ENCODE measurements at places on chromosomes 1 and 21.
A peak's percentile ranks its signal among the peaks of the same experiment; 100 is the strongest.

DNA sequence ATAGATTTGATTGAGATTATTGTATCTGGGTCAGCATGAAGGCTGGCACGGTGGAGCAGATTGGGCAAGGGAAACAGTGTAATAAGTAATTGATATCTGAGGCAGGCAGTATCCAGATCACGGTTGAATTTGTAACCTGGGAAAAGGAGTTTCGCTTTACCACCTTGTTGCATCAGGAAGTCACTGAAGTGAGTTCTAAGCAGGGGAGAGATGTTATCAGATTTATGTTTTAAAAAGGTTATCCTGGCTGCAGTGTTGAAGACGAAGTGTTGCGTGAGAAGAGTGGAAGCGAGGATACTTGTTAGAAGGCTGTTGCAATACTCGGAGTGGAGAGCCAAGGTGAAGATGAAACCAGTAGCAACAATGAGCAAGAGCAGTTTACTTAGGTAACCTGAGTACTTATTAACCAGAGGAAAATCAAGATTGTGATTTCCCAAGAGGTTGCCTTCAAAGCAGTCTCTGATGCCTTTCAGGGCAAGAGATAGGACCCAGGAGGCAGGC is 77.8 kb downstream of the LHX9 start:
- H3K36me3 ChIP-seq, result no peaks in the 10 kb centered on the region
- no peak overlapping the region for H3K4me3 ChIP-seq
- H3K27ac ChIP-seq, result no peak overlapping the region
- no peaks in the 10 kb centered on the region for H3K27me3 ChIP-seq
- no peak for DNase-seq

DNA sequence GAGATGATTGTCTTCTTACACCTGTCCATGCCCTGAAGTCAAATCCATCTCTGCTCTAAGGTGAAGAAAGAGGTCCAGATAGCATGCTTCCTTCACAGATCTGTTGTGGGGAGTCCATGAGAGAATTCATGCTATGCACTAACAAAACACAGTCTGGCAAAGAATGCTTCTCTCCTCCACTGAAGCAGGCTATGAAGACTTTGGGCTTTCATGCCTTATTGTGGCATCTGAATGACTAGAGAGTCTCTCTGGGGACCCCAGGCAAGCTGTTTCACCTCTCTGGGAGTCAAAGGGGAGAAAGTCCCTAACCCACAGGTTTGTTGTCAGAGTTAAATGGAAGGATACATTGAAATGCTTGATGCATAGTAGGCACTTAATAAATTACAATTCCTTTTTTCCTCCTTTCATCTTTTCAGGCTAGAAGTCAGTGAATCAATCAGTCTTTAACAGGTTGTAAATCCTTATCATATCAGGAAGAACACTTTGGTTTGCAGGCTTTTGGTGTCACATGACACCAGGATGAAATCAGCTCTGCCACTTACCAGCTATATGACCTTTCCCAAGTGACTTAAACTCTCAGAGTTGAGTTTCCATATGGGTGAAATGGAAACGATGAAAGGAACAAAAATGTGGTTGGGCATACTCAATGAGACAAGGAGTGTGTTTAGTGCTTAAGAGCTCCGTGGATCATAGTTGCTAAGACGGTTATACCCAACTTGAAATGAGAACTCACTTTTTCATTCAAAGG is 200.1 kb upstream of the DAB1 start:
- H3K36me3 ChIP-seq, result no peaks in the 10 kb centered on the region
- no peaks in the 10 kb centered on the region for H3K27me3 ChIP-seq
- DNase-seq, result no peak
- no peak overlapping the region for H3K4me3 ChIP-seq
- no peaks in the 10 kb centered on the region for H3K4me1 ChIP-seq

DNA sequence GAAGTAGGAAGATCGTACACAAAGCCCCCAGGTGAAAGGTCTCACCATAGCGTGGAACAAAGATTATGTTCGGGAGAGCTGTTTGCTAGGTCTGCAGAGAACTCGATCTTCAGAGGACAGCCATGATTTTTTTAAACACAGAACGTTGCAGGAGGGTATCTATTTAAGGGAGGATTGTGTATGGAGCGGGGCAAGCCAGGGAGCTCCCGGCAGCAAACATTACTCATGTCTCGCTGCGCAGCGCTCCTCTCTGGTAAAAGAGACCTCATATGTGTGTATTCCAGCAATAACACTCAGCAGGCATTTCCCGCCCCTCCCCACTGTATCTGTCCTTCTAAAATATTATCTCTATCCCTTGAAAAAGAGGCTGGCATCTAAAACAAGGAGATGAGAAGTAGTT is 2.7 kb downstream of the GLIS1 start:
- H3K27me3 ChIP-seq, result peaks cover 62% of the 10 kb centered on the region
- DNase-seq, result no peak
- peaks cover 19% of the 10 kb centered on the region for H3K4me1 ChIP-seq
- H3K4me3 ChIP-seq, result no peak overlapping the region

GRCh38 chr21:44940116-44940631 is 345 bp downstream of the SLX9 start:
- no peak overlapping the region for H3K27ac ChIP-seq
- no peaks in the 10 kb centered on the region for H3K27me3 ChIP-seq
- DNase-seq, result no peak
- H3K4me3 ChIP-seq, result peak overlapping the region; percentile 77
- H3K36me3 ChIP-seq, result peaks cover 24% of the 10 kb centered on the region

- no peak for DNase-seq
- H3K4me3 ChIP-seq, result no peak overlapping the region
- no peaks in the 10 kb centered on the region for H3K27me3 ChIP-seq
- H3K36me3 ChIP-seq, result no peaks in the 10 kb centered on the region
- no peaks in the 10 kb centered on the region for H3K4me1 ChIP-seq
These were observed 314.2 kb downstream of the RWDD3 start for GRCh38 chr1:95548211-95548610.

DNA sequence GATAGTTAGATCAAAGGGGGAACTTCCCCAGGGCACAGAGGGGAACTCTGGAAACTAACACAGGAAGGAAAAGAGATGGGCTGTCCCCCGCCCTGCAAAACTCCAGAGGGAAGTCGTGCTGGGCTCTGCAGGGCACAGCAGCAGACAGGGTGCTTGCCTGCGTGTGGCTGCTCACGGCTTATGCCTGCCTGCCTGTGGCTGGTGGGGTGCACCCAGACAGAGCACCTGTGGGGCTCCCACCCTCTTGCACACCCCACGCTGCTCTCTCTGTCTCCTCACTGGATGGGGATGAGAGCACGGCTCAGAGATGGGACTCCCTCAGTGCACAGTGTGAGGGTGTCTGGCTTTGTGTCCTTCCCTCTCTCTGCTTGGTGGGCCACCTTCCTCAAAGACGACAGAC is 13.5 kb upstream of the ETV3L start:
- H3K27ac ChIP-seq, result no peak overlapping the region
- peaks cover 8% of the 10 kb centered on the region for H3K27me3 ChIP-seq
- no peaks in the 10 kb centered on the region for H3K36me3 ChIP-seq
- H3K4me3 ChIP-seq, result no peak overlapping the region
- DNase-seq, result no peak

- no peaks in the 10 kb centered on the region for H3K4me1 ChIP-seq
- H3K4me3 ChIP-seq, result no peak overlapping the region
- H3K27ac ChIP-seq, result no peak overlapping the region
- H3K27me3 ChIP-seq, result no peaks in the 10 kb centered on the region
- peaks cover 15% of the 10 kb centered on the region for H3K36me3 ChIP-seq
- DNase-seq, result no peak
These were observed 15.9 kb downstream of the AKIRIN1 start for GRCh38 chr1:39006726-39007645.

DNA sequence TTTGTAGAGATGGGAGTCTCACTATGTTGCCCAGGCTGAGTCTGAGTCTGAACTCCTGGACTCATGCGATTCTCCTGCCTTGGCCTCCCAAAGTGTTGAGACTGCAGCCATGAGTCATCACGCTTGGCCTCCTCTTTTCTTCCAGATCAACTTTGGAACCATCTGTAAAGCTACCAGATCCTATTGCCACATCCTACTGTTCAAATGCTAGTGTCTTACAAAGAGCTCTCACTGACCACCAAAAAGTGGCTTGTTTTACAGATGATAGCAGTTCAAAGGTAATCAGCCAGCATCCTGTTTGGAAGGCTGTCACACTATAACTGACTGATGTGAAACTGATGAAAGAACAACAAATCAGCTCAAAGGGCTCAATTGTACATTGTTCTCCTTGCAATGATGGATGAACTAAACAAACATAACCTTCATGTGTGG is 221.6 kb downstream of the AKT3 start:
- H3K4me1 ChIP-seq, result no peaks in the 10 kb centered on the region
- no peaks in the 10 kb centered on the region for H3K27me3 ChIP-seq
- no peak overlapping the region for H3K4me3 ChIP-seq
- no peak for DNase-seq

GRCh38 chr1:55579332-55580001 is 364.3 kb upstream of the USP24 start:
- H3K4me3 ChIP-seq, result no peak overlapping the region
- DNase-seq, result no peak
- H3K4me1 ChIP-seq, result no peaks in the 10 kb centered on the region
- H3K27me3 ChIP-seq, result no peaks in the 10 kb centered on the region

- peaks cover 2% of the 10 kb centered on the region for H3K27me3 ChIP-seq
- H3K4me1 ChIP-seq, result no peaks in the 10 kb centered on the region
- H3K27ac ChIP-seq, result no peak overlapping the region
- H3K4me3 ChIP-seq, result no peak overlapping the region
These were observed 15.3 kb downstream of the KLHDC7A start for GRCh38 chr1:18496056-18496455.

- no peaks in the 10 kb centered on the region for H3K27me3 ChIP-seq
- no peak for DNase-seq
- no peak overlapping the region for H3K4me3 ChIP-seq
- H3K4me1 ChIP-seq, result no peaks in the 10 kb centered on the region
- no peak overlapping the region for H3K27ac ChIP-seq
These were observed 37.8 kb downstream of the FAM78B start for GRCh38 chr1:166129006-166129405.

- H3K36me3 ChIP-seq, result no peaks in the 10 kb centered on the region
- no peaks in the 10 kb centered on the region for H3K27me3 ChIP-seq
- H3K27ac ChIP-seq, result no peak overlapping the region
- H3K4me3 ChIP-seq, result no peak overlapping the region
- peaks cover 18% of the 10 kb centered on the region for H3K4me1 ChIP-seq
These were observed 4.8 kb upstream of the COX20 start for GRCh38 chr1:244830639-244831038.

- peak overlapping the region; percentile 47 for H3K27ac ChIP-seq
- H3K4me3 ChIP-seq, result no peak overlapping the region
- peaks cover 94% of the 10 kb centered on the region for H3K36me3 ChIP-seq
- DNase-seq, result no peak
- no peaks in the 10 kb centered on the region for H3K4me1 ChIP-seq
These were observed 28.4 kb downstream of the TRIM45 start for GRCh38 chr1:117093091-117093534.

DNA sequence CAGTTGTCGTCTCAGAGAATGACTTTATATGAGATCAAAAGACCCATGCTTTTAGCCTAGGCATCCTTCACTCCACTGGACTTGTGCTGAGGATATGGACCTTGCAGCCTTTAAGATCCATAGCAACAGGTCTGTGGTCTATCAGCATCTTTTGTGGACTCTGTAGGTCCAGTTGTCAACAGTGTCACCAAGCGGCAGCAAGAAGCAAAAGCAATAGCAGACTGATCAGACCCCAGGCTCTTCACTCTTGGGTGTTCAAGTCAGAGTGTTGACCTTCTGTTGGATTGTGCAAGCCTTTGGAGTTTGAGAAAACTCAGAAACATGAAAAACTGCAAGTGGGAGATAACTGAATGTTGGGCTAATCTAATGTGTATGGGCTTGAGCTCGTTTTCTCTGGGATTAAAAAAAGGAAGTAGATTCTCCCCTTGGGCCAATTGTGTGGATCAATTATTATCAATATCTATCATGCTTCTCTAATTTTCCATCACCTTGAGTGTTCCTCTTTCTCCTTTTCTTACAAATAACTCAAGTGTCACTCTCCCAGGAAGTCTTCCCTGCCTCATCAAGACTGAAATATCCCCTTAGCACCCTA is 144.2 kb downstream of the LYPLAL1 start:
- H3K27me3 ChIP-seq, result no peaks in the 10 kb centered on the region
- no peak for DNase-seq
- no peak overlapping the region for H3K4me3 ChIP-seq
- H3K36me3 ChIP-seq, result no peaks in the 10 kb centered on the region
- H3K4me1 ChIP-seq, result no peaks in the 10 kb centered on the region

DNA sequence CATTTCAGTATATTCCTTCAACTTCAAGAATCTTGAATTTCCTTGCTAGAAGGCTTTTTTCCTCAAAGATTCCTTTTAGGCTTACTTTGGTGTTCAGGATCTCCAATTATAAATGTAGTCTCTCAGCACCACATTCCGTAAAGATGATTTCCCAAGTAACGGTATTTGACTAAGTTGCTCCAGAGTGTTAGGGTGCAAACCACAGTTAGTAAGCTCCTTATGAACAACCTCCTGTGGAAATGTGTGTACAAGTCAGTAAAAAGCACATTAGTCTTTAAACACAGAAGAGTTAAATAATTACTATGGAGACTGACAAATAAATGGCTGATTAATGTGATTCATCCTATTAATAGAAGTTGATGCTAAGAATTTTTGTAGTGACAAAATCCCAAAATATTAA is 10.3 kb downstream of the DONSON start:
- no peak overlapping the region for H3K27ac ChIP-seq
- no peaks in the 10 kb centered on the region for H3K27me3 ChIP-seq
- DNase-seq, result no peak
- peaks cover 3% of the 10 kb centered on the region for H3K4me1 ChIP-seq

- H3K27me3 ChIP-seq, result no peaks in the 10 kb centered on the region
- H3K27ac ChIP-seq, result no peak overlapping the region
- no peak for DNase-seq
- H3K4me1 ChIP-seq, result no peaks in the 10 kb centered on the region
- H3K4me3 ChIP-seq, result no peak overlapping the region
These were observed 357.0 kb upstream of the PTBP2 start for GRCh38 chr1:96364576-96364975.
